ENCODE measurements at places on chromosomes 12 and 14.

DNA sequence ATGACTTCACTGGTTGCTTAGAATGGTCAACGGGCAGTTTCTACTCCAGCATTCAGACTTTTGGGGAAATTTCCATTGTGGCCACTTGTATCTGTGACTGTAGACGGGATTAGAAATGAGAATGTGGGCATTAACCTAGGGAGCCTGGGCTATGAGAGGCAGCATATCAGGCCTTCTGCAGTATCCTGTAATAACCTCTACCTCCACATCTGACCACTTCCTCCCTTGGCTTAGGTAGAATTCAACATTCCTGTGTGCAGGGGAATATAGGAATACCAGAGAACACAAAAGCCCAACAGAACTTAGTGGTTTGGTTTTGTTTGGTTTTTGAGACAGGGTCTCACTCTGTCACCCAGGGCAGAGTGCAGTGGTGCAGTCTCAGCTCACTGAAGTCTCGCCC lies 76.4 kb upstream of the HOXC13 start:
- no peaks in the 10 kb centered on the region for H3K36me3 ChIP-seq
- peaks cover 4% of the 10 kb centered on the region for H3K27me3 ChIP-seq
- H3K4me3 ChIP-seq, result no peak overlapping the region
- no peak for DNase-seq
- H3K27ac ChIP-seq, result no peak overlapping the region

DNA sequence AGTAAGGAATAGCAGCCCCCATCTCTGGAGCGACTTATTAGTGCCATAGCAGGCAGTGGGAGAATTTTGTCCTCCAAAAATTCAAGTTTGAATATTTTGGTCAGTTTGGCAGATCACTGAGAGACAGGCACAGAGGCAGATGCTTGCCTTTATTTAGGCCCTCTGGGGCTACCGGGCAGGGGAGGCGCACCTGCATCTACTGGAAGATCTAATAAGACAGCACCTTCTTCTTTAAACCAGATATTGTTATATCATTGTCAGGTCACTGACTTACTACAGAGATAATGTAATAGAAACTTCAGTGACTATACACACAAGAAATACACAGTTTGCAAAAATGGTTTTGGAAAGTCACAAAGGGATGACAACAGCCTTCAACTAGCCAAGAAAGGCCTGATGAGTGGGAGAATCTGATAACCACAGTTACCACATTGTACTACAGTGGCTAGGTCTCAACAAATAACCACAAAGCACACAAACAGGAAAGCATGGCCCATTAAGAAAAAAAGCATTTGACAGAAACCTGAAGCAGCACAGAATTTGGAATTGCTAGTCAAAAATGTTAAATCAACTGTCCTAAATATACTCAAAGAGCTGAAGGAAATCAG lies 56.8 kb downstream of the CDK17 start:
- peaks cover 27% of the 10 kb centered on the region for H3K36me3 ChIP-seq
- H3K27me3 ChIP-seq, result no peaks in the 10 kb centered on the region
- H3K4me3 ChIP-seq, result no peak overlapping the region

DNA sequence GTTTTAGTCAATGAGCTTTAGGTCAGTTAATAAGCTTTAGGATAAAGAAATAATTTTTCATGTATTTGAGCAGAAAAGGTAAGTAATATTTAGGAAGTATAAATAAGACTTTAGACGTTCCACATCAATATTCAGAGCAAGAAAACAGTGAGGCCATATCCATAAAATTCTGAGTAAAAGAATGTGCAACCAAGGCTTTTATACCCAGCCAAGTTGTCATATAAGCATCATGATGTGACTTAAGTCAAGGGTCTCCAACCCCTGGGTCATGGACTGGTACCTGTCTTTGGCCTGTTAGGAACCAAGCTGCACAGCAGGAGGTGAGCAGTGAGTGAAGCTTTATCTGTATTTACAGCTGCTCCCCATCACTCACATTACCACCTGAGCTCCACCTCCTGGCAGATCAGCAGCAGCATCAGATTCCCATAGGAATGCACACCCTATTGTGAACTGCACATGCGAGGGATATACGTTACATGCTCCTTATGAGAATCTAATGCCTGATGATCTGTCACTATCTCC lies 74.1 kb downstream of the ZNF664 start:
- peaks cover 11% of the 10 kb centered on the region for H3K36me3 ChIP-seq
- no peak overlapping the region for H3K4me3 ChIP-seq
- H3K27ac ChIP-seq, result no peak overlapping the region
- H3K27me3 ChIP-seq, result peaks cover 3% of the 10 kb centered on the region

GRCh38 chr12:82207556-82207955 lies 150.6 kb downstream of the CCDC59 start:
- H3K36me3 ChIP-seq, result no peaks in the 10 kb centered on the region

GRCh38 chr12:71935594-71935993 lies 3.1 kb upstream of the TPH2 start:
- no peak overlapping the region for H3K4me3 ChIP-seq
- no peaks in the 10 kb centered on the region for H3K4me1 ChIP-seq
- H3K27ac ChIP-seq, result no peak overlapping the region
- DNase-seq, result no peak

DNA sequence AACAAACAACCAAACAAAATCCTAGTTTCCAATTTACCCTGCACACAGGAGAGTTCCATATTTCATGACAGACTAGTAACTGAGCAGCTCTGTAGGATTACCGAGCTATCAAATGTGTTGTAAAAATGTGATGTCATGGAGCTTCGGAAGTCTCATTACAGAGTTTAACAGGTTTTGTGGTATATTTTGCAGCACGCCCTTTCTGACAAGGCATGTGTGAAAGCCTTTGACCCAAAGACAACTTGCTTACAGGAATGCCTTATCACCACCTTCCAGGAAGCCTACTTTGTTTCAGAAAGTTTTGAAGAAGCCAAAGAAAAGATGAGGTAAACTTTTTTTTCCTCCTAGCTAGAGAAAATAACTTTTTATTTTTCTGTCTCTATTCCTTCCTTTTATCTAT lies 92.4 kb downstream of the TPH2 start:
- no peak overlapping the region for H3K27ac ChIP-seq
- DNase-seq, result no peak
- H3K27me3 ChIP-seq, result peaks cover 4% of the 10 kb centered on the region
- no peak overlapping the region for H3K4me3 ChIP-seq
- no peaks in the 10 kb centered on the region for H3K4me1 ChIP-seq

GRCh38 chr12:110269622-110270124 lies 11.4 kb upstream of the ATP2A2 start:
- no peaks in the 10 kb centered on the region for H3K36me3 ChIP-seq
- peaks cover 21% of the 10 kb centered on the region for H3K27me3 ChIP-seq
- DNase-seq, result no peak
- no peaks in the 10 kb centered on the region for H3K4me1 ChIP-seq
- H3K27ac ChIP-seq, result no peak overlapping the region
- H3K4me3 ChIP-seq, result no peak overlapping the region

- H3K27me3 ChIP-seq, result no peaks in the 10 kb centered on the region
- no peak overlapping the region for H3K27ac ChIP-seq
- no peaks in the 10 kb centered on the region for H3K36me3 ChIP-seq
- no peak for DNase-seq
- H3K4me3 ChIP-seq, result no peak overlapping the region
- H3K4me1 ChIP-seq, result no peaks in the 10 kb centered on the region
These were observed 67.9 kb downstream of the FAR2 start for GRCh38 chr12:29216797-29217575.

GRCh38 chr14:41446008-41446407 lies 160.7 kb upstream of the LRFN5 start:
- H3K27ac ChIP-seq, result no peak overlapping the region
- H3K4me1 ChIP-seq, result no peaks in the 10 kb centered on the region
- H3K36me3 ChIP-seq, result no peaks in the 10 kb centered on the region
- no peak overlapping the region for H3K4me3 ChIP-seq
- H3K27me3 ChIP-seq, result no peaks in the 10 kb centered on the region

- no peak overlapping the region for H3K4me3 ChIP-seq
- peaks cover 73% of the 10 kb centered on the region for H3K36me3 ChIP-seq
- peaks cover 3% of the 10 kb centered on the region for H3K4me1 ChIP-seq
- no peaks in the 10 kb centered on the region for H3K27me3 ChIP-seq
These were observed 17.2 kb downstream of the MAP3K12 start for GRCh38 chr12:53481939-53482586.

DNA sequence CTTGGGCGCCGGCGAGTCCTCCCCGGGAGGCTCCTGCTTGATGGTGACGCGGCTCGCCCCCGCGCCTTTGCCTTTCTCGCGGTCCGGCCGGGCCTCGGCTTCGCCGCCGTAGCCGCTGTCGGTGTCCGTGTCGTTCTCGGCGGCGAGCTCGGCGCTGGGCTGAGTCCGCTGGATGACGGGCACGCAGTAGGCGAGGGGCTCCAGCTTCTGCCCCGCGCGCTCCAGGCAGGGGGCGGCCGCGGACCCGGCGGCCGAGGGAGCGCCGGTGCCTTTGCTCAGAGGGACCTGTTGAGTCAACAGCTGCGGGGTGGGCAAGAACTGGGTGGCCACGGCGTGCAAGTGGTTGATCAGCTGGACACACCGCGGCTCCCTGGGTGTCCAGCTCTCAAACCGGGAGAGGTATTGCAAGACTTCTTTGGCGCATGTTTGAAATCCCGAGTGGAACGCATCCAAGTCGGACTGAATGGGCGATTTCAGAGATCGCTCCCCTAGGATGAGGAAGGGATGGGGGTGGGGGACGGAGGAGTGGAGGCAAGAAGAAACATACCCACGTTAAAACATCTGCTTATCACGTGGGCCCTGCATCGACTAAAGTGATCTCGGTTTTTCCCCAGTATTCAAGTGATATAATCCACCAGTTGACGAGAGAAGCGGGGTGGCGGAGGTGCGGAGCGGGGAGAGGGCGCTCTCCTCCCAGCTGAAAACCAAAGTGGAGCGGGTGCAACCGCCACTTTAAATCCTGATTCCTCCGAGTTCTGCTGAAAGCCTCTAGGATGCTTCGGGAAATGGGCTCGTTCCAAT lies 2.0 kb downstream of the BHLHE41 start:
- H3K36me3 ChIP-seq, result peaks cover 18% of the 10 kb centered on the region
- no peaks in the 10 kb centered on the region for H3K27me3 ChIP-seq
- DNase-seq, result no peak
- peak overlapping the region; percentile 96 for H3K4me3 ChIP-seq

DNA sequence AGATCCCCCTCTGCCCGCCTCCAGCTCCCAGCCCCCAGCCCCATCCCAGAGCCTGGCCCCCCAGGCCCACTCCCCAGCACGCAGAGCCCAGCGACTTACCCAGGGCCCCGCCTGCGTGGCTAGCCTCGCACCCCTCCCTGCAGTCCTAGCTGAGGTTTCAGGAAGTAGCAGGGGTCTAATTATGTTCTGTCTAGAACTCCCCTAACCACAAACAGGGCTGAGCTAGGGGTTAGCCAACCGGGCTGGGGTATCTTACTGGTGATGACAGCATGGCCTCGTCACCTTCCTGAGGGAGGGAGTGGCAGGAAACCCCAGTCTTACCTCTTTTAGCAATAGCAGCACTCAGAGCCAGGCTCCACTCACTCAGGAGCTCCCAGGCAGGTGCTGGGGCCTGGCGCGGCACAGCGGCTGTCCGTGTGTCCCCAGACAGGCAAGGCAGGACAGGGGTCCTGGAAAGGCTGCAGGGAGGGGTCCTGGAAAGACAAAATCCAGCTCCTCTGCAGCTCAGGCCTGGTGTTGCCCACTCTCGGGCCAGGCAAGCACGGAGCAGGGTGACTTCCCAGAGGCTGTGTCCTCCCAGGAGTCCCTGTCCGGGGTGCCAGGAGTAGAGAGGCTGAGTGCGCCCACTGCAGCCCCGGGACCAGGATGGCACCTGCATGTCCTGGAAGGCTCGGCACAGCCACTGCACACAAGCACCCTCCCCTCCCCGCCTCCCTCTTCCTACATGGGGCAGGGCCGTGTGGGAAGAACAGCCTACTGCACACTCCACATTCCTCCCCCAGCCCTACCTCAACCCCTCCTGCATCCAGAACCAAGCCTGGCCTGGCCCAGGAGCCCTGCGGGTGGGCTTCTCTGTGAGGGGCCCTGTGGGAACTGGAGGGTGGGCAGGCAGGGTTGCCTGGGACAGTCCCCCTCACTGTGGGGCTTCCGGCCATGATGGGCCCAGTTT lies at the start of gene GPR132:
TSS of gene GPR132 (minus strand) at position 151 of the 949 bp plus-strand sequence. CDS start 10,010 bp downstream, outside the sequence.
- H3K27me3 ChIP-seq, result no peaks in the 10 kb centered on the region
- peaks cover 88% of the 10 kb centered on the region for H3K4me1 ChIP-seq
- H3K36me3 ChIP-seq, result peaks cover 10% of the 10 kb centered on the region

DNA sequence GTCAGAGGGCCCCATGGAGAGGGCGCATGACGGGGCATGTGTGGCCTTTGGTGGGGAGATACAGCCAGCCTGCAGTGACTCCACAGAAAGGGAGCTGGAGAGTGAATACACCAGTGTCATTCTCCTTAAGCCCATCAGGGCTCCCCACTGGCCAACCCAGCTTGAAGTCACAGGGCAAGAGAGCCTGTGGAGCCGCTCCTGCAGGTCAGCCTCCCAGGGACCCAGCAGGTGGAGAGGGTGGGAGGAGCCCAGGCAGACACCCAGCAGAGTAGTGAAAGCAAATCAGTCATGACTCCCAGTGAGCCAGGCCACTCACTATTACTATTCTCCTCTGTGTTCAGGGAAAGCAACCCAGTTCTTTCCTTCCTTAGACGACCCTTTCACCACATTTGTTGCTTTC lies 110.0 kb upstream of the CPM start:
- H3K27me3 ChIP-seq, result peaks cover 7% of the 10 kb centered on the region
- no peaks in the 10 kb centered on the region for H3K36me3 ChIP-seq
- no peak overlapping the region for H3K27ac ChIP-seq
- H3K4me3 ChIP-seq, result no peak overlapping the region

DNA sequence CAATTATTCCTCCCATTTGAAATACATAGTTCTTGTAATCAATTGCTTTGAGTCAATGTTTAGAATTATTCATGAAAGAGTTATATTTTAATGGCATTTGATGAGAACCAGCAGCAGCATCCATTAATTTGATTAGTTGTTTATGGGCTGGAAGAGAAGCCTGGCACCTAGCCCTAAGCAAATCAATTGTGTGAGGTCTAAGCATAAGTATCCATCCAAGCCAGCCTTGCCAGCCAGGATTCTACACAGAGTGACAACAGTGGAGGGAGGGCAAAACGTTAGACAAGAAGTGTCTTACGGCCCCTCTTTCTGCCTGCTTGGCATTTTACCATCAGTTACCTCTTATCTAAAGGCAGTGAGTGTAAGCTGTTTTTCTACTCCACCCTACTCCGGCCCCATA lies 478.5 kb downstream of the NELL2 start:
- no peaks in the 10 kb centered on the region for H3K27me3 ChIP-seq
- H3K4me3 ChIP-seq, result no peak overlapping the region
- no peaks in the 10 kb centered on the region for H3K4me1 ChIP-seq
- no peak overlapping the region for H3K27ac ChIP-seq

- H3K27me3 ChIP-seq, result no peaks in the 10 kb centered on the region
- no peak for DNase-seq
- H3K36me3 ChIP-seq, result no peaks in the 10 kb centered on the region
- no peak overlapping the region for H3K4me3 ChIP-seq
- H3K27ac ChIP-seq, result no peak overlapping the region
- no peaks in the 10 kb centered on the region for H3K4me1 ChIP-seq
These were observed 182.3 kb downstream of the GALC start for GRCh38 chr14:87810711-87811110.

- H3K36me3 ChIP-seq, result no peaks in the 10 kb centered on the region
- no peak for DNase-seq
- no peak overlapping the region for H3K4me3 ChIP-seq
- H3K27ac ChIP-seq, result no peak overlapping the region
- peaks cover 25% of the 10 kb centered on the region for H3K27me3 ChIP-seq
These were observed 6.9 kb downstream of the FLRT2 start for GRCh38 chr14:85536833-85537190.
